ENCODE measurements at places on chromosomes 5 and 9.

- DNase-seq = no peak
Measured at GRCh38 chr5:137872466-137872865, 4.8 kb downstream of the MYOT start.

GRCh38 chr5:141917760-141918159 is 5.9 kb upstream of the DELE1 start:
- no peak for DNase-seq

- peak; percentile 46 for DNase-seq
Measured at GRCh38 chr5:73201547-73202513, 28.8 kb downstream of the TMEM174 start.

GRCh38 chr5:59146729-59147128 is 563.9 kb downstream of the RAB3C start:
- no peak for DNase-seq

- DNase-seq = no peak
Measured at GRCh38 chr9:106857811-106858470, 5.0 kb upstream of the ZNF462 start.

- no peak for DNase-seq
Measured at GRCh38 chr9:92988215-92988768, 41.0 kb downstream of the FGD3 start.

GRCh38 chr5:170625221-170626165 is 121.7 kb downstream of the KCNIP1 start:
- DNase-seq = no peak

DNA sequence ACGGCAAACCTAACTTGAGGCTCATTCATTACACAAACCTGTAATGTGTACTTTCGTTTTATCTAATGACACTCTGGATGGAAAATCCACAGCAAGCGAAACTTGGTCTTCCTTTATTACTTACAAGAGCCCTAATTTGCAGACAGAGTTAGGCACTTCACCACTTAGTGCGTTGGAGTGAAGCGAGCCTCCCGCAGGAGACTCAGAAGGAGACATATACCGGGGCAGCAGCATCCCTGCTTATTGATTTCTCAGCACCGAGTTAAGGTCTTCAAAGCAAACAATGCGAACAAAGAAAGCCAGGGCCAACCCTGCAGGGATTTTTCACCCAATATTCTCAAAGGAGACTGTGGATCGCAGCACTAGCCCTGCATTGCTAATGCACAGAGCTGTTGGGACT is 28.6 kb downstream of the LSM11 start:
- no peak for DNase-seq

DNA sequence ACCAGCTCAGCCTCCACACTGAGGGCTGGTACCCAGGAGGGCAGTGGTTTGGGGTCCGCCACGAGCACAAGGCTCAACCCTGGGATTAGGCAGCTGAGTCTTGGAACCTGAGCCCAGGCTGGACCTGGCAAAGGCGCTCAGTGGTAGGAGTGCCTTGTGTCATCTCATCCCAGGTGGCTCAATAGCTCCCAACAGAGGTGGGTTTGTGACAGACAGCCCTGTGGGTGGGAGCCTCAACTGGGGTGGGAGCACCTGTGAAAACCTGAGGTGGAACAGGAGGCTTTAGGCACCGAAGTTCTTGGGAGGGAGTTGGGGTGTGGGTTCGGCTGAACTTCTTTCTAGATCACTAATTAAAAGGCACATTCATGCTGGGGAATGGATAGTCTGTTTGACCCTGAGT is 35.2 kb upstream of the SMU1 start:
- DNase-seq = no peak

GRCh38 chr5:14039063-14039462 is 94.6 kb upstream of the DNAH5 start:
- no peak for DNase-seq

DNA sequence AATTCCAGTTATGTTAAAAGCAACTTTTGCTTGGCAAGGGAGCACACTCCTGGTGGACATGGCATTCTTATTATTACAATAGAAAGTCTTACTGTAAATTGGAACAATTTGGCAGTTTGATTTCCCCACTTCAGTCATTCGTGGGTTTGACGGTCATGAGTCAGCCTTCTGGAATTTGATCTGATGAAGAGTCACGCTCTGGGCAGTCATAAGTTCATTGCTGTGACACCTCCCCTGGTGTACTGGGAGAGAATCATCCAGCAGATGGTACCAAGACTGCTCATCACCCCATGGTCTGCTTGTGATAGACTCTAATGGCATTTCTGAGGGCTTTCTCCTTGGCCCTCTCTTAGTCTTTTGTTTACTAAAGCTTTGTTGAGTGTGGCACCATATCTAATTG is 53.8 kb downstream of the GLRA1 start:
- no peak for DNase-seq

DNA sequence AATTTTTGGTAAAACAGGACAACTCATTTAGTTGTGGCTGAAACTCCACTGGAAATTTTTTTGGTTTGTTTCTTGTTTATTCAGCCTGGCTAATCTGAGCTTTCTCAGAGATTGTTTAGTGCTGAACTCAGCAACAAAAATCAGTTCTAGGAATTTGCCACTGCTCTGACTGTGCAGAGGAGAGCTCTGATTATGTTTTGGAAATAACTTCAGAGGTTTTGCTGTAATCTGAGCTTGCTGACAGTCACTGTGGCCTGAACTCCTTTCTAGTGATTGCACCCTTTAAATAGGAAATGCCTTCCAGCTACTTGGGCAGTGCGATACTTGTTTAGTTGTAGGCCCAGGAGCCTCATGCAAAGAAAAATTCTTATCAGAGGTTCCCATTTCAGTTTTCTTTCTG is 60.2 kb downstream of the OSTF1 start:
- no peak for DNase-seq

GRCh38 chr5:115859378-115859777 is 17.6 kb downstream of the AP3S1 start:
- no peak for DNase-seq

DNA sequence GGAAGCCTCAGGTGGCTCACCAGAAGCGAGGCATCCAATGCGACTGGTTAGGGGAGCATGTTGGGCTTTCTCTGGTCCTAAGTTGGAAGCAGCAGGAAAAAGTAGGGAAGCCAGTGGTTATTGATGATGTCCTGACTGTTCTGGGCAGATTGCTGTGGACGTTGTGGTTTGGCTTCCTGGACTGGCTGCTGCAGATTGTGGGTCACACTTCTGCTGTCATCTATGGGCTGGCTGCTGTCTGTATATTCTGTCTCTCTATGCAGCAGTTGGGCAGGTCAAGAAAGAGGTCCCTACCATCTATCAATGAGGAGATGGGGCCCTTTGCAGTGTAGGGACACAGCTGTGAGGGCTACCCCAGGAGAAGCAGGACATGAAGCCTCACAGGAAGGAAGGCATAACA is 13.5 kb upstream of the MARCHF6 start:
- no peak for DNase-seq

Measured in stimulated activated CD8-positive, alpha-beta memory T cell treated with anti-CD3 and anti-CD28 coated beads, Interleukin-4, amount 100 ng/mL, for 1 hour (primary cell).